ENCODE measurements at places on chromosomes 7 and 10.

- no peak for DNase-seq
Measured at GRCh38 chr10:114102256-114102655, 58.6 kb downstream of the ADRB1 start.

GRCh38 chr7:76054123-76055120 lies 6.5 kb downstream of the MDH2 start:
- no peak for DNase-seq

GRCh38 chr7:39890411-39890810 lies 59.6 kb upstream of the CDK13 start:
- no peak for DNase-seq

DNA sequence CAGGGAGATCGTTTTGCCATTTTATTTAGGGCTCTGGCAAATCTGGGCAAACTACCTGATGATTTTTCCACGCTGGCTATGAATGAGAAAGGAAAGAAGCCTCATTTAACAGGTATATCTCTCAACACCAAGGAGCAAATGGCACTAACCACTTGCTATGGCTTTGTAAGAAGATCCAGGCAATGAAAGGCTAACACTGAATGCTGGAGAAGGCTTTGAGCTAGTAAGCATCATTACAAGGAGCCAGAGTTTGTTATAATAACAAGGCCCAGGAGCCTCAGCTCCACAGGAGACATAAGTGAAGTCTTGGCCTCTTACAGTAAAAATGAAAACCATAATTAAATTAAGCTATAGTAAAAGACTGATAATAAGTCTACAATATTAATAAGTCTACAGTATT lies 123.1 kb downstream of the CNOT4 start:
- DNase-seq: no peak

- no peak for DNase-seq
Measured at GRCh38 chr7:7895004-7895650, 73.5 kb upstream of the GLCCI1 start.

- DNase-seq: no peak
Measured at GRCh38 chr7:27046854-27047549, 48.8 kb downstream of the HOXA1 start.

DNA sequence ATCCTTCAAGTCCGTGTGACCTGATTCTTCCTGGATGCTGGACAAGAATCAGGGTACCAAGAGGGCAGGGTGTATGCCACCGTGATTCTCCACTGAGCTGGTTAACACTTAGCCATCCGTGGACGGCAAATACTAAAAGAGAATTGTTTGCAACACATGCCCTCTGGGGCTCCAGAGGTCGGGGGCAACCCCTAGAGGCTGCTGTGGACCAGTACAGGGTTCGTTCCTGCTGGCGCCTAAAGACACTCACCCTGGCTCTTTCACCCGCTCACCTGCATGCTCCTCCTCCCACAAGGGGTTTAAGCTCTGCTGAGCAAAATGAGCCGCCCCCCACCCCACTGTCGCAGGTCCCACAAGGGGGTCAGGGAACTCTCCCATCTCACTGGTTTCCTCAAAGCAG lies 148.7 kb upstream of the ITGB1 start:
- DNase-seq: no peak

DNA sequence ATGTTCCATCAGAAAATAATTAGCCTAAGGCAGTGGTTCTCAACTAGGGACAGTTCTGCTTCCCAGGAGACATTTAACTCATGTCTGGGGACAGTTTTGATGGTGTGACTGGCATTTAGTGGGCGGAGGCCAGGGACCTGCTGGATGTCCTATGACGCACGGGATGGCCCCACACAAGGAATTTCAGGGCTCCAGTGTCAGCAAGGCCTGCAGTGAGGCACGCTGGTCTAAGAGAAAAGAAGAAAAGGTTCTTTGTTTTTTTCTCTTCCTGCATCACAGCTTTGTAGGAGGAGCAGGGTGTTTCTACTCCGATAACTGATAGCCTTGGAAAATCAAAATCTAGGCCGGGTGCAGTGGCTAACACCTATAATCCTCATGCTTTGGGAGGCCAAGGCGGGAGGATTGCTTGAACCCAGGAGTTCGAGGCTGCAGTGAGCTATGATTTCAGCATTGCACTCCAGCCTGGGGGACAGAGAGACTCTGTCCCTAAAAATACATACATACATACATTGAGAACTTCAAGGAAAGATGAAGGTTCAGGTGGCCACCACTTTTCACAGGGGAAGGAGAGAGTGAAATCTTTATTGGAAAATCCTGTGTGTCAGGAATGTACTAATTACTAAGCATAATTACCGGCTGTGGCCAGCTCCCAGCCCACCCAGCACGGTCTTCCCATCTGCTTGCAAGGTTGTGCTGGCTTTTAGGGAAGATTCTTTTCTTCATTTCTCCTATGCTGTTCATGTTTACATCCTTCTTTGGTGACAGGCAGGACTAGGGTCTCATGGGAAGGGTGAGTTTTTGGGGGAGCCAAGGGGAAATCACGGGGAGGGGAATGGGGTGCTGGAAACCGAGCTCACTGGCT lies 150.4 kb downstream of the ACTR3B start:
- no peak for DNase-seq

DNA sequence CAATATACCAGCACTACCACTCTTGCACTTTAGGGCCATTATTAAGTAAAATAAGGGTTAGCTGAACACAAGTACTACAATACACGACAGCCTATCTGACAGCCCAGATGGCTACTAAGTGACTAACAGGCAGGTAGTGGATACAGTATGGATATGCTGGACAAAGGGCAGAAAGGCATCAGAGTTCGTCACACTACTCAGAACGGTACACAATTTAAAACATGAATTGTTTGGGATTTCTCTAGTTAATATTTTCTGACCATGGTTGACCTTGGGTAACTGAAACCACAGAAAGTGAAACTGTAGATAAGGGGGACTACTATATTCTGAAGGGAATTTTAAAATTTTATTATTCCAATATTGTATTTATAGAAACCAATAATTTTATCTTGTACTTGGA lies 101.3 kb upstream of the SKAP2 start:
- no peak for DNase-seq
